Neural crest cell (in vitro differentiated cells): ENCODE measurements at places on chromosomes 2 and 18. TPM values are rescaled to one million over a fixed set of nuclear protein-coding genes. Genes with fewer than 3 reads are reported as not detected.

Gene CCDC138
- 39.7 and 42.0 TPM in 2 replicates for total RNA-seq

Gene IL37
- total RNA-seq: 0.40 TPM in 1 of 2 replicates, not detected in the other

Gene GTF2A1L
- not detected in 2 replicates for total RNA-seq

Gene SPEG
- total RNA-seq: 13.4 and 17.5 TPM in 2 replicates

Gene TEX44
- total RNA-seq: not detected in 2 replicates

Gene CKAP2L
- total RNA-seq: 27.4 and 31.3 TPM in 2 replicates

Gene KCNJ3
- total RNA-seq: 0.05 TPM in 2 replicates

Gene TTC27
- 16.5 TPM in 2 replicates for total RNA-seq

Gene BOLL
- total RNA-seq: not detected in 2 replicates

Gene ASB18
- total RNA-seq: not detected in 2 replicates

Gene SIX3
- not detected in 2 replicates for total RNA-seq

Gene UNC80
- 2.5 and 2.8 TPM in 2 replicates for total RNA-seq

Gene LRP2
- total RNA-seq: 27.5 and 29.4 TPM in 2 replicates

Gene STON1
- 13.2 and 15.0 TPM in 2 replicates for total RNA-seq

Gene CCBE1
- 0.18 and 0.33 TPM in 2 replicates for total RNA-seq

Gene DCDC2C
- total RNA-seq: not detected in 2 replicates

Gene SLC23A3
- total RNA-seq: 0.34 and 1.5 TPM in 2 replicates

Gene UGT1A7
- not detected in 2 replicates for total RNA-seq

Gene RNF152
- total RNA-seq: 7.5 and 8.4 TPM in 2 replicates

Gene NDC80
- total RNA-seq: 49.5 and 52.1 TPM in 2 replicates

Gene C2orf66
- 0.23 TPM in 1 of 2 replicates, not detected in the other for total RNA-seq

Gene FIGN
- 57.3 and 58.1 TPM in 2 replicates for total RNA-seq

Gene FHL2
- total RNA-seq: 3.8 and 4.8 TPM in 2 replicates

Gene CYP27A1
- 3.2 and 4.8 TPM in 2 replicates for total RNA-seq

Gene PIKFYVE
- 31.4 and 33.6 TPM in 2 replicates for total RNA-seq

Gene ITPRIPL1
- total RNA-seq: 24.2 and 25.6 TPM in 2 replicates

Gene CDK15
- total RNA-seq: not detected in 2 replicates

Gene CELF4
- total RNA-seq: 1.8 and 1.9 TPM in 2 replicates

Gene SP5
- total RNA-seq: 3.5 and 6.4 TPM in 2 replicates

Gene KYNU
- 0.14 and 0.26 TPM in 2 replicates for total RNA-seq

Gene CPLX4
- not detected in 2 replicates for total RNA-seq

Gene CXCR2
- not detected in 2 replicates for total RNA-seq

Gene AMER3
- 1.3 and 1.4 TPM in 2 replicates for total RNA-seq

Gene MYOM1
- total RNA-seq: 0.89 and 1.4 TPM in 2 replicates

Gene LAMA1
- 96.1 and 102 TPM in 2 replicates for total RNA-seq

Gene CREG2
- 0.63 TPM in 1 of 2 replicates, not detected in the other for total RNA-seq

Gene STARD6
- 0.35 TPM in 1 of 2 replicates, not detected in the other for total RNA-seq

Gene CROCC2
- total RNA-seq: not detected in 2 replicates

Gene USP14
- 74.9 and 75.0 TPM in 2 replicates for total RNA-seq

Gene HRH4
- total RNA-seq: 0.07 TPM in 1 of 2 replicates, not detected in the other

Gene DOCK10
- total RNA-seq: 29.7 and 32.4 TPM in 2 replicates

Gene TXNDC2
- total RNA-seq: not detected in 2 replicates

Gene CNOT9
- total RNA-seq: 89.2 and 93.5 TPM in 2 replicates

Gene UGT1A10
- total RNA-seq: not detected in 2 replicates

Gene CDH19
- 14.7 and 16.3 TPM in 2 replicates for total RNA-seq

Gene ERICH2
- not detected in 2 replicates for total RNA-seq

Gene KANSL1L
- 18.3 and 19.2 TPM in 2 replicates for total RNA-seq

Gene FAM110C
- total RNA-seq: 0.07 and 0.09 TPM in 2 replicates
